ENCODE measurements at places on chromosomes 12 and 14. TPM values are rescaled to one million over a fixed set of nuclear protein-coding genes. Genes with fewer than 3 reads are reported as not detected.
A peak's percentile ranks its signal among the peaks of the same experiment; 100 is the strongest.

- DNase-seq = peak; percentile 63
Observed at GRCh38 chr14:64755781-64756221, 51.6 kb downstream of the PLEKHG3 start.

DNA sequence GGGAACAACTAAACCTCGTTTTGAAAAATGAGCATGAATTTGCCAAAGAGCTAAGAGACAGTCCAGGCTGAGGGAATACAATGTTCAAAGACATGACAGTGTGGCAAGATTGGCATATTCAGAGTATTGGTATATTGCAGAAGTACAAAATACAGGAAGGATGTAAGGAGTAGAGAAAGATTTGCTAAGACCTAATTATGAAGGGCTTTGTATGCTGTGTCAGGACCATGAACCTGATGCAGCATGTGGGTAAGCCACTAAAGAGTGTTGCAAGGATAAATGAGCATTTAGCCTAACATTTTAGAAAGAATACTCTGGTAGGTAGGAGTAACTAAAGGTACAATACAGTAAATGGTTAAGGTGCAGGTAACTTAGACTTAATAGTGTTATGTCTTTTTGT lies 65.1 kb downstream of the KTN1 start:
- DNase-seq = no peak

- DNase-seq = no peak
Observed at GRCh38 chr12:39122562-39123204, 217.3 kb upstream of the CPNE8 start.

GRCh38 chr12:132222096-132222807 lies 78.0 kb downstream of the NOC4L start:
- peak; percentile 60 for DNase-seq

DNA sequence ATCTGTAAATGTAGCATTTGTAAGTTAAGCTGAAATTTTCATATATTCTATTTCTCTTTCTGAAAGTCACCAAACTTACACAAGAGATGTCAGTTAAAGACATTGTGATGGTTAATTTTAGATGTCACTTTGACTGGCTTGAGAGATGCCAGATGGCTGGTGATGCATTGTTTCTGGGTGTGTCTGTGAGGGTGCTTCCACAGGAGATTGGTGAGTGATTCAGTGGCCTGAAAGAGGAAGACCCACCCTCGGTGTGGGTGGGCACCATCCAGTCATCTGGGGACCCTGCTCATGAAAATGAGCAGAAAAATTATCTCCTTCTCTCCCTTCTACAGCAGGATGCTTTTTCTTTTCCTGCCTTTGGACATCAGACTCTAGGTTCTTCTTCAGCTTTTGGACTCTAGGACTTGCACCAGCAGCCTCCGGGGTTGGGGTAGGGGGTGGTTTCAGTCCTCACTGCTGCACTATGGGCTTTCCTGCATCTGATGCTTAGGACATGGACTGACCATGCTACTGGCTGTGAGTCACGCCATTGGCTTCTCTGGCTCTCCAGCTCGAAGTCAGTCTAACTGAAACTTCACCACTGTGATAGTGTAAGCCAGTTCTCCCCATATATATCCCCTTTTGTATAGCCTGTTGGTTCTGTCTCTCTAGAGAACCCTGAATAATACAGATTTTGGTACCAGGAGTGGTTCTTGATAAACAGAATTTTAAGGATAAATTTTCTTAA lies 20.9 kb downstream of the PDE6H start:
- no peak for DNase-seq

DNA sequence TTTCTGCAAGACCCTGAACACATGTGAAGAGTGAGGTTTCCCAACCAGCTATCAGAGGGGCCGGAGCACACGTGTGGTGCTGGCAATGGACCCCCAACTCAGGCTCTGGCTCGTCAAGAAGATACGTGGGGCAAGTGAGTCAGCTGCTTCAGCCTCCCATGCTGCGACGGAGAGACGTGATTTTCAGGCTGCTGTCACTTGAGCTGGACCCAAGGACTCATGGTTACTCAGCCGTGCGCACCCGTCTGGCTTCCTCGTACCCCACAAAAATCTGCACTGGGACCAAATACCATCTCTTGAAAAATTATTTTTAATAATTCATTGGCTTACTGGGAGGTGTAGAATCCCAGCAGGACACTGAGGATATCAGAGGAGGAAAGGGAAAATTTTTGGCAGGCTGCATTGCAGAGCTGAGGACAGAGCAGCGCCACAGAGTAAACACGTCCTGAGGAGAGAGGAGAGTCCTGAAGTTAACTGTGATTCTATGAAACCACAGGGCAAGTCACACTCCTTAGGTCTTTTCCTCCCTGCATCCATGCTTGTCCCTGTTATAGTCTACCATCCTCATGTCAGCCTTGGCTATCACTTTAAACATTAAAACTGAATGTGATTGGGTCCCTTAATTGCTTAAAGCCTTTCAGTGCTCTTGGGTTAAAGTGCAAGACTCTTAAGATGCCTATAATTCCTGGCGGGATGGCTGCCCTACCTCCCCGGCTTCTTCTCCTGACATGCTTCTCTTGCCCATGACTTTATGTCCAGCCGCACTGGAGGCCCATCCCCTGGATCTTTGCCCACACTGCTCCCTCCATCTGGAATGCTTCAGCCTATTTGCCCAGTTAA lies 95.3 kb upstream of the SLC35F4 start:
- DNase-seq = no peak

GRCh38 chr12:26274441-26275312 lies 79.3 kb downstream of the SSPN start:
- DNase-seq = no peak

Gene B3GNT4
- total RNA-seq = 0.50 TPM

Gene PARP11
- total RNA-seq = 53.6 TPM

Gene MYH6
- 0.08 TPM for total RNA-seq
